ENCODE measurements at places on chromosomes 13 and 19. TPM values are rescaled to one million over a fixed set of nuclear protein-coding genes. Genes with fewer than 3 reads are reported as not detected.

Gene IGFLR1
- total RNA-seq, result 5.8 TPM

Gene TMEM238
- total RNA-seq, result 6.3 TPM

Gene WTIP
- total RNA-seq, result 18.2 TPM

Gene CEACAM20
- not detected for total RNA-seq

Gene KLC3
- 0.88 TPM for total RNA-seq

Gene WDR62
- 1.8 TPM for total RNA-seq

Gene PCDH17
- total RNA-seq, result 2.3 TPM

Gene ZNF550
- total RNA-seq, result 8.7 TPM

Gene PPP2R1A
- total RNA-seq, result 269 TPM

Gene GRIK5
- total RNA-seq, result 20.2 TPM

Gene LILRA1
- not detected for total RNA-seq

Gene ZNF677
- total RNA-seq, result 18.8 TPM

Gene KLK3
- 1.3 TPM for total RNA-seq

All from thyroid gland (tissue), 4 donors.